Stimulated activated CD8-positive, alpha-beta memory T cell treated with anti-CD3 and anti-CD28 coated beads, Interleukin-15, amount 100 ng/mL, for 24 hours (primary cell): ENCODE measurements at places on chromosomes 1 and 21.

DNA sequence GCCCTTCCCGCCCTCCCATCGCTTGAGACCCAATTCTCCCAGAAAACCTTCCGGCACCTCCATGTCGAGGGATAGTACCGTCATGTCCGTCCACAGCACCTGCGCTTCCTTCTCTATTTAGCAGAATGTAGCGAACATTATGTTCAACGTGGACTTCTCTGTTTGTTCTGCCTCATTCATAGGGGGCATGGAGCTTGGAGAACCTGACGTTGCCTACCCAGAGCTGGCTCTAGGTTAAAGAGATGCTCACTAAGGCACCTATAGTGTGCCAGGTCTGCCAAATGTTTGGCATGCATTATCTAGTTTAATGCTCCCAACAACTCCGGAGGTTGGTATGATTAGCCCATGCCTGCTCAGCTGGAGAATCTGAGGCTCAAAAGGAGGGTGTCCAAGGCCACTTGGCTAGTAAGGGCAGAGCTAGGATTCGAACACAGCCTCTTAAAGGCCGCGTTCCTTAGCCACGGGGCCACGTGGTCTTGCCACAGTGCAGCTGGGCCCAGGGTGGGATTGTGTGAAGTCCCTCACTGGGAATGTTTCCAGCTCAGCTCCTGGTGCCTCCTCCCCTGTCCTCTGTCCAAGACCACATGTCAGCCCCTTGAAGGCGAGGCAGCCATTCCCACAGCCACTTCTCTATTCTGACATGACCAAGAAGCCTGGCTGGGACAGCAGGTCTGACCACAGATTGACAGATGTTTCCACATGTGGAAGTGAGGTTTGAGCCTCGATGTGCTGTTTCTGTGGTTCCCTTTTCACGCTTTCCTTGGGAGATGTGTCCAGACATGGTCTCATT lies 57.8 kb downstream of the RUNX3 start:
- no peak for DNase-seq

DNA sequence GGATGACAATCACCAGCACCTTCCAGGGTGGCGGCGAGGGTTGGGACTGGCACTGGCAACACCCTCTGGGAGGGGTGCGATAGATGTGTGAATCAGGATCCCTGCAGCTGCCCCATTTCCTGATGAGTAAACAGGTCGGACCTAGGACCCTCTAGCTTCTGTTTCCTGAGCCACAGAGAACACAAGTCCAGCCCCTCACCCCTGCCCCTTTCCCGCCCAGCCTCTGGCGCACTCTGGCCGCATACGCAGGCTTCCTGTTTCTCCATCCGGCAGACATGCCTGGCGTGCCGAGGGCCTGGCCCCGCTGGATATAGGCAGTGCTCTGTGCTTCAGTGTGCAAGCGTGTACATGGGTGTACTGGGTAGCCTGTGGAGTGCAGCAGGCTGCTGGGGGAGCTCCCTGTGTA lies 4.6 kb downstream of the PEAR1 start:
- DNase-seq: no peak

DNA sequence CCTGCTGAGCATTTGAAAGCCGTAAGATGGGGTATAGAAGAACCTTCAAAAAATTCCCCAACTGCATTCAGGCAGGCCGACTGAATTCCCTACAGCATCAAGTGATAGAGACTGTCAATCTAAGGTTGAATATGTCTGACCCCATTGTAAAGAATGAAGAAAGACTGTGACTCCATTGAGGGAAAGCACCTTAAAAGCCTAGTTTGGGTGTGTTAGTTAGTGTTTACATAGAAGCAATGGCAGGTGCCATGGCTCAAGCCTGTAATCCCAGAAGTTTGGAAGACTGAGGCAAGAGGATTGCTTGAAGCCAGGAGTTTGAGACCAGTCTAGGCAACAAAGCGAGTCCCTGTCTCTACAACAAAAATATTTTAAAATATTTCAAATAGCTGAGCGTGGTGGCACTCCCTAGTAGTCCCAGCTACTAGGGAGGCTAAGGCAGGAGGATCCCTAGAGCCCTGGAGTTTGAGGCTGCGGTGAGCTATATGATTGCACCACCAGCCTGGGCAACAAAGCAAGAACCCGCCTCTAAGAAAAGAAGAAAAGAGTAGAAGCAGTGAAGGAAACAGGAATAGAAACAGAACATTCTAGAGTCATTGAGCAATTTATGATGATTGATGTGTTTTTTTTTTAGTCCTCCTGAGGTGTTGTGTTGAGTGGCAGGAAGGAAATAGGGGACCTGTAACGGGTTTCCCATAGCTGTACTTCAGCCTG lies 15.4 kb downstream of the POLR3GL start:
- DNase-seq: no peak

DNA sequence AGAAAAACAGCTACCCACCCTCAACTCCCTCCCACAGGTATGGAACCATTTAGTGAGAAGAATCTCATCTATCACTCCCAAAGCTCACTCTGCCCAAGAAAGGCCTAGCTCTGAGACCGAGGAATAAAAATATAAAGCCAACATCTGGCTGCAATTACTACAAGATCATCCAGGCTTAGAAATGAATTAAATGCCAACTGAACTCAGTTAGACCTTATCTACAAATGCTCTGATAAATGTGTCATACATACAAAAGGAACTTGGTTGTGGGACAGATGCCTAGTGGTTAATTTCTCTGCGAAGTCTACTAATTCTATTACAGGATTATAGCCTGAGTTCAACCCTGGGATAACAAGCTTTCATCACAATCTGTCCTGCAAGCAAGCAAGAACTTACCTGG lies 6.7 kb downstream of the ADIPOR1 start:
- DNase-seq: no peak

GRCh38 chr1:31327381-31327780 lies 30.5 kb downstream of the ZCCHC17 start:
- DNase-seq: no peak

DNA sequence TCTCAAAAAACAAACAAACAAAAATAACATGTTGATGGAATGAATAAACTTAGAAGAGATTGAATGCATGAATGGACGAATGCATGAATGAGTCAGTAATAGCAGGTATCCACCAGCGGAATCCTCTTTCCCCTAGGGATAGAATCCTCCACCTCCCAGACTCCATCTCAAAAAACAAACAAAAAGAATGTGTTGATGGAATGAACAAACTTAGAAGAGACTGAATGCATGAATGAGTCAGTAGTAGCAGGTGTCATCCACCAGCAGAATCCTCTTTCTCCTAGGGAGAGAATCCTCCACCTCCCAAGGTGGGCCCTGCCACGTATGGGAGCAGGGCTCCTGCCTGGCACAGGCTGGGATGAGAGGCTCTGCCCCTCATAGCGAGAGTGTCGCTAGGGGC lies 26.8 kb upstream of the RNF19B start:
- DNase-seq: no peak

DNA sequence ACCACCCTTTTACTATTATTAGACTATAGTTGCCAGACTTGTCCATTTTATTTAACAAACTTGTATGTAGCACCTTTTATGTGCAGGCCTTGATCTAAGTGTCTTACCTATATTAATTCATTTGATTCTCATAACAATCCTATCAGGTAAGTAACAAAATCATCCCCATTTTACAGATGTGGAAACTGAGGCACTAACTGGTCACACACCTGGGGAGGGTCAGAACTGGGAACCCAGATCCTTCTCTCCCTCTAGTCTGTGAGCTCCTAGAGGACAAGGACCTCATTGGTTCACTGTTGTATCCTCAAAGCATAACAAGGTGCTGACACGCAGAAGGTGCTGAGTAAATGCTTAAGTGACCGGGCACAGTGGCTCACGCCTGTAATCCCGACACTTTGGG lies 14.9 kb downstream of the FBXO2 start:
- no peak for DNase-seq

DNA sequence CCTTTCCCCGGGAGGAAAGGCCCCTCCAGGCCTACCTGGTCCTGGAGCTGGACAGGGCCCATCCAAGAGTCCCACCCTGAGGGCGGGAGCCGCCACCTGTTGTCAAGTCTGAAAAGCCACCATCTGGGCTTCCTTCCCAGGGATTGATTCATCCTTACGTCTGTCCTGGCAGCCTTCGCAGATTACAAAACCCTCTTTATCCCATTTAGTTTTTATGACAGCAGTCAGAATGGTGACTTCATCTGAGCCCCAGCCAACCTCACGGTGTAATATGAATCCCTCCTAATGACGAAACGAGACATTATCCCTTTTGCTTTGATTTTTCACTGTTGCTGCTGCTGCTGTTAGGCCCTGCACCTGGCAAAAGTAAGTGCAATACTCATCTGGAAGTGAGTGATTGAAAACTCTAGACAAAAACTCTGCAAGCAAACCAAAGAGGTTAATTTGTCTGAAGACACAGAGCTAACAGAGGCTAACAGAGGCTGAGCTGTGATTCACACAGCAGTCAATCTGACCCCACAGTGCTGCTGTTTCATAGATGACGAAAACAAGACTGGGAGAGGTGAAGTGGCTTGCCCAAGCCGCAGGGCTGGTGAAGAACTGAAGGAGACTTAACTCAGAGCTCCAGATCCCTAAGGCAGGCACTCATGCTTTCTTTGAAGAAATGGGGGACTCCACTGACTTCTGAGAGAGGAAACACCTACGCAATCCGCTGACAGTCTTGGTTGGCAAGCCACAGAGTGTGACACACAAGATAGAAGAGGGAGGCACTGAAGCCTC lies 30.0 kb upstream of the S100A7 start:
- no peak for DNase-seq

GRCh38 chr1:57431400-57431799 lies 7.5 kb upstream of the DAB1 start:
- no peak for DNase-seq

DNA sequence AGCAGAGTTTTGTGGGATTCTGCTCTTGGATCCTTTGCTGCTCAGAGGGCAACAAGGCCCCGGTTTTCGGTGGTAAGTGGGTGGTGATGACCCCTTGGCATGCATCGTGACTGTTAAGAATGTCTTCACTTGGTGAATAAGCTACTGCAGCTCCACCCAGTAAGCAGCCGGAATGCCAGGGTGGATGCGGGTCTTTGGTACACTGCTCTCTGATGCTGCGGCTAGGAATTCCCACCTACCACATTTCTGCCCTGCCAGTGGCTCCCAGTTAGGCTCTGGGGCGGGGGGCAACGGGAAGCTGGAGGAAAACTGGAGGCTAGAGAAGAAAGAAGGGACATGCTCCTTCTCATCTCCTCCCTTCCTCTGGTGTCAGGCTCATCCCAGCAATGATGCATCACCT lies 180.4 kb upstream of the GALNT2 start:
- DNase-seq: no peak

DNA sequence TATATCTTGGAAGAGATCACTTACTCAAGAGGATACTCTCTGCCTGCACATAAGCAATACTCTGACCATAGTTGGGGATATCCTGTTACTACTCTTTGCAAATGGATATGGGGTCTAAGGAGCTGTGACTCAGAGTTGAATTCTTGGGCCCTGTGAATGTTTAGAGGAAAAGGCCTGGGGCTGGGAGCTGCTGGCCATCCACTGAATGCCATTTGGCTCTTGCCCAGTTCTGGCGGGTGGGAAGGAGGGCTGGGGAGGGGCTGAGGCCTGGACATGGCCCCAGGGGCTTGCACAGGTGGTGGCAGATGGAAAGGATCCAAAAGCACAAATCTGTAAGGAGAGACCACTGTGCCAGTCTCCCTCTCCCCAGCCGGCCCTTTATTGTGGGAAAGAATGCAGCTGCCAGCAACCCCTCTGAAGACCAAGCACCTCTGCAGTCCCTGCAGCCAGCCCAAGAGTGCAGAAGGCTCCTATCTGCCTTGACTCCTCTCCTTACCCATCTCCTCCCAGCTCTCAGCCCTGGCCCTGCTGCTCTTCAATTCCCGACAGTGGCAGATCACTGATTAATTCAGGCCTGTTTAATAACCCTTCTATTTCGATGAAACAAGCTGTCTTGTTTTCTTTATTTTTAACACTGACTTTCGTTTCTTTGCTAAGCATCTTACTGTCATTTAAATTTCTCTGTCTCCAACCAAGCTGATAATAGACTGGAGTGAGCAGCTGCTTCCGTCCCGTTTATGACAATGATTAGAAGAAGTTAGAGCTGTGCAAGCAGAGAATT lies 12.1 kb downstream of the PLXNA2 start:
- DNase-seq: no peak

- no peak for DNase-seq
Measured at GRCh38 chr21:14686466-14687267, 140.6 kb upstream of the SAMSN1 start.

- DNase-seq: no peak
Measured at GRCh38 chr1:1244192-1244811, 2.2 kb downstream of the C1QTNF12 start.

GRCh38 chr1:22848405-22848804 lies 124.3 kb downstream of the LACTBL1 start:
- no peak for DNase-seq

DNA sequence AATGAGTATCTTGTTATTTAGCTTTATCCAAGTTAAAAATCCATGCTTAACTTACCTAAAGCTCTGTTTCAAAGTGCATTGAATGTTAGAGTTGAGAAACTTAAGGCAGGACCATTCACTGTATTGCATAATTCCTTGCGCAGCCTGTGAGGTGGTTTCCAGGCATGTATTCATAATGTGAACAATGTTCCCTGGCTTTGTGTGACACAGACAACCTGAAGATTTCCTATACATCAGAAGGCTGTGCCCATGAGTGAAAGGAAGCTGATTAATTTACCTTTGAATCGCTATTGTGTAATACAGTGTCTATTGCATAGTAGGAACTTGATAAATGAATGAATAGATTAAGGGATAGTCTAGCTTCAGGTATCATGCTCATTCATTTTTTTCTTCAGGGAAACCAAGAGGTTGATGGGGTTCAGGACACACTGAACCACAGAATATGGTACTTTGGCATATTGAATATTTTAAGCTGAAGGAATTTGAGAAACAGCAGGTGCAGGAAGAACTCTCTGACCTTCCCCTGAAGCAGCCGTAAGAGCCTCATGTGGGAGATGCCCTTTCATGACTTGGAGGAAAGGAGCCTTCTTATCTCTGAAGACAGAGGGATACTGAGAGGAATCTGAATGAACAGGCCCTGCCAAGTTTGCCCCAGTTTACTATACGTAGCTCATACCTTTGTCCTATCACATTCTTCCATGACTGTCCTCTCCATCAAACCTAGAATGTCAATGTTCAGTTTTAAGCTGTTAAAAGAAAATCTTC lies 88.6 kb upstream of the GNG12 start:
- no peak for DNase-seq

DNA sequence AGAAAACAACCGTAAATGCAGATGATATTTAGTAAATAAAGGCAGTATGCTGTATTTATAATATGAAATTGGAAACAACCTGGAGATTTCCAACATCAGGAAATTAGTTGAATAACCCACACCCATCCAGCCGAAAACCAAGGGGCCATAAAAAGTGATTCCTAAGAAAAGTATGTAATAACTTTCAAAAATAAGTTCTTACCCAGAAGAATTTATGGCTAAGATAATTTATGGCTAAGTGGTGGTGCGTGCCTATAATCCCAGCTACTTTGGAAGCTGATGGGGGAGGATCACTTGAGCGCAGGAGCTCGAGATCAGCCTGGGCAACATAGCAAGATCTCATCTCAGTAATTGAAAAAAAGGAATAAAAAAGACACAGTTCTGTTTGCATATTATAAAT lies 43.2 kb downstream of the TMCO4 start:
- no peak for DNase-seq

DNA sequence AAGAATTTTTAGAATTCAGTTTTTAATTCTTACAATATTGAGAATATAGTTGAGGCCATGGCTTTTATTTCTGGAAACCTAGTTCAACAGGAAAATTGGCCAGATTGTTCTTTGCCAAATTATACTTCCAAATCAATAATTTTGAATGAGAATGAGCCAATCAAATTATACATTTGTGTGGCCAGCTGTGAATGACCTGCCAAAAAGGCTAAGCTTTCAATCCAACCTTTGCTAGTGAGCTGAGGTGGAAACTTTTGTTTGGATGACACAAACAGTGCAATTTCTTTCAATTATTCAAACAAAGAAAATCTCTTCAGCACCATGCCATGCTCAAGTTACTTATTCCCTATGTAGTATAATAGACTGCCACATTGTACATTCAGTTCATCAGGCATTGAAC lies 167.8 kb downstream of the PATJ start:
- DNase-seq: no peak
